ENCODE measurements at places on chromosomes 4 and X.

DNA sequence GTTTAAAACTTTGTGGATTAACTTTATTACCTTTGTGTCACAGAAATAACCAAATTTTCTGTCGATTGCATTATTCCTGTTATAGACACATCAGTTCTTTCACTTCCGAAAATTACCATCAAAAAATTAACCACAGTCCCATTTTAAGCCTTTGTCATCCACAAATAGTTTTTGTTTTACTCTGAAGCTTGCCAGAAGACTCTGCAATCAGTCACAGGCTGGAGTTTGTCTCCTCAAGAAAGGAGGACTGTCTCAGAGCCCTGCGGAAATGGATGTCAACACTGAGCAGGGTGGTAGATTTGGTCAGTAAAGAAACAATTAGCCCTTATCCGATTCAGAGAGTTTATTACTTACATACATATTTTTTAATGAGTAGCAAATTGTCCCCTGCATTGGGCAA is 20.1 kb upstream of the TCEAL4 start:
- DNase-seq = no peak

- peak; percentile 18 for DNase-seq
These were observed 22.1 kb downstream of the DGKK start for GRCh38 chrX:50448565-50448964.

GRCh38 chr4:22900876-22901275 is 208.1 kb downstream of the GBA3 start:
- DNase-seq = no peak

- peak; percentile 39 for DNase-seq
These were observed 12.4 kb downstream of the YIPF6 start for GRCh38 chrX:68511255-68511654.

DNA sequence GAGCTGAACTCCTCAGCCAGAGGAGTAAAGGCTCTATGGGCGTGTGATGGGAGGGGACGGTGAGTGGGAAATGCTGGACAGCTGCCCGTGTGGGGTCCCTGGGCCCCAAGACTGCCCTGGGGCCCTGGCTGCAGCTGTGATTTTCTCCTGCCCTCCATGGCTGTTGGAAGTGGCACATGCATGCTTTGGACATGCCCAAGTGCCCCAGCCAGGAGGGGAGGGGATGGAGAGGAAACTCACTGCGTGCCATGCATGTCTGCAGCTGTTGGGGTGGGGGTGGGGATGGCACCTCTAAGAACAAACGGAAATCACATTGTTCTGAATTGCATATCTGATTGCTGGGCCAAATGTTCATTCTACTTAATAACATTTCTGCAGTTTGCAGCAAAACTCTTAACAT is 52.4 kb downstream of the MID2 start:
- no peak for DNase-seq

- no peak for DNase-seq
These were observed 30.0 kb downstream of the HTN1 start for GRCh38 chr4:70080205-70080604.

DNA sequence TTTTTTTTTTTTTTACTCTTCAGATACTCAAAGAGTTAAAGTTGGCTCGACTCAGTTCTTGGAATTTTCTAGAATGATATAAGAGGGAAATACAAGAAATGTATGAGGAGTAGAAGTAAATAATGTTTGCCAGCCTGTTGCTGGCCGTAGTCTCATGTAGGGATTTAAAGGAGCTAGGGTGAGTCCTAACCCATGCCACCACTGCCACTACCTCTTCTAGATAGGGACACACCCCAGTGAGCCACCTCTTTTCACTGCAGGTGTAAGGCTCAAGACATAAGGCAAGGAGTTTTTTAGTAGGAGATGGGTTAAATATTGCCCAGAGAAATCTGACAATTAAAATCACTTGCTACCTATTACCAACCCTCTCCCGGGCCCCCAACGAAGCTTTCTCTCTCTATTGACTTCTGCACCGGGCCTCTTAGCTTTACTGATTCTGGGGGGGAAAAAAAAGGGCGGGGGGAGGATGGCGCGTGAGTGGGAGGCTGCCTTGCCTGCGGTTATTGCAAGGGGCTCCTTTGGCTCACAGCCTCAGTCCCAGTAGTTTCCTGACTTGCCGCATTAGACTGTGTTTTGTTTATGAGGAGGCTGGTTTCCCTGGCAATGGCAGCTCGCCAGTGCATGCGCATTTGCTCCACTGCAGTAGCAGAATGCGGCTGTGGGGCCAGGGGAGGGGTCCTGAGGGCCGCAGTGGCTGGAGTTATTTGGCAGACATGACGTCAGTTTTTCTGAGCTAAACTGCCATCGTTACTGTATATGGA is 3.0 kb downstream of the LINC00632 start:
- peak; percentile 54 for DNase-seq

GRCh38 chr4:110622841-110623717 is at the start of gene PITX2:
PITX2 (minus strand) TSS chr4:110623077; CDS start chr4:110622460, 617 bp downstream.
- DNase-seq = peak; percentile 85

DNA sequence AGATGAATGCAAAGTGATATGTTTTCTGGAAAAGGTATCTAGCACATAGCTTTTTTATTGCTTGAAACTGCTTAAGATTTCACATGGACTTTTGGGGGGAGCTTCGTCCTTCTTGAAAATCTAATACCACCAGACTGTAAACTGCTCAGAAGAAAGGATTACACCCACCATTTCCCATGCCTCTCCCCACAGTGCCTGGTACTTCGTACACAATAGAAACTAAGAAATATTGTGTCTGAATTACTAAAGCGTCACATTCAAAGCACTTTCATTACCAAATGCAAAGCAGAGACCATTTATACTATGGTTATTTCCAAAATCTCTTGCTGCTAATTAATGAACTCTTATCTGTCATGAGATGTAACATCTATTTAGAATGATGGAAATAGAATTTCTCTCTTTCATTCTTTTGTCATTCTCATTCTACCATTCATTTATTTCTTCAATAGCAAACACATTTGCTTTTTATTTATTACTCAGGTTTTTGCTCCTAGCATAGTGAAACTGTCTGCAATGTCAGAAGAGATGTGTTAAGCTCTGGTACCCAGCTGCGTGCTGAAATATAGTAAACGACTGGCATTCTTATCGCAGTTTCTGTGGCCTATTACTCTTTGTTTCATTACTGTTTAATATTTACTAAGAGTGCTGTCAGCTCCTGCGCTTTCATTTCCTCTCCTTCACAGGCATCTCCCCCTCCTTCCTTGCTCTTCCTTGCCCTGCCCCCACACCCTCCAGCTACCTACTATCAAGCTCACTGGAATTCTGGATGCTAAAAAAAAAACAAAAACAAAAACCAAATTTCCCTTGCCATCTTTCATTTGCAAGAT is 51.4 kb upstream of the RAPGEF2 start:
- DNase-seq = no peak

DNA sequence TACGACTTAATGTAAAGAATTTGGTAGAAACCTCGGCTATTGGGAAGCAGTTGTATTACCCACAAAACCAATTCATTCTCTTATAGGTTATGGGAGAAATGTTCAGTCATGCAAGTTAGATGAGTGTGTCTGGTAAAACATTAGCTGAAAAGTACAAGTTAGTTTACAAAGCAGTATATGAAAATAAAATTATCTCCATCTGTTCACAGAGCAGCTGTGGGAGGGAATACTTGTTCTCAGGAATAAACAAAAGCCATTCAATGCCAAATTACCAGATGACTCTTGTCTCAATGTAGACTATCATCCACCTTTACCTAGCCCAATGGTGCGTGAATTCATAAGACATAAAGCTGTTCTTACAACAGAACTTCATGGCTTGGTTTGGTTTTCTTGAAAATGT is 28.6 kb downstream of the STAP1 start:
- no peak for DNase-seq

GRCh38 chrX:100658941-100659381 is 15.0 kb downstream of the SRPX2 start:
- no peak for DNase-seq

GRCh38 chr4:1116838-1117237 is 3.5 kb upstream of the RNF212 start:
- DNase-seq = no peak

GRCh38 chr4:61407642-61408618 is 207.8 kb downstream of the ADGRL3 start:
- no peak for DNase-seq

- DNase-seq = no peak
These were observed 286.1 kb upstream of the TENM3 start for GRCh38 chr4:181957088-181957487.

DNA sequence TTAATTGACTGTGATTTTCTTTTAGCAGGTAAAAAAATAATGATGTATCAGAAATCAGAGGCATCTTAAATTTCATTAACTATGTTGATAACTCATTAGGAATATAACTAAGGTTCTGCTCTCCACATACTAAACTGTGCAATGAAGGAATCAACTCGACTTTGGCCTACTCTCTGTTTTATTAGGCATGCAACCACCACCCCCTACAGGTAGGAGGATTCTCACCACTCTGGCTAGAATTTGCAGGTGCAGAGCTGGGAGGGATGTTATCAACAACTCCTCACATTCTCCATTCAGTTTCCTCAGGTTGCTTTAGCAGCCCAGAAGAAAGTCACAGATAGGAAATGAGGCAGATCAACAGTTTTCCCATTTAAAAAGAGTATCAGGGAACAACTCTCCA is 160.1 kb downstream of the COX18 start:
- no peak for DNase-seq

GRCh38 chrX:41982953-41983352 is 59.6 kb upstream of the CASK start:
- DNase-seq = no peak

GRCh38 chrX:68703369-68703768 is 55.9 kb downstream of the STARD8 start:
- DNase-seq = no peak

DNA sequence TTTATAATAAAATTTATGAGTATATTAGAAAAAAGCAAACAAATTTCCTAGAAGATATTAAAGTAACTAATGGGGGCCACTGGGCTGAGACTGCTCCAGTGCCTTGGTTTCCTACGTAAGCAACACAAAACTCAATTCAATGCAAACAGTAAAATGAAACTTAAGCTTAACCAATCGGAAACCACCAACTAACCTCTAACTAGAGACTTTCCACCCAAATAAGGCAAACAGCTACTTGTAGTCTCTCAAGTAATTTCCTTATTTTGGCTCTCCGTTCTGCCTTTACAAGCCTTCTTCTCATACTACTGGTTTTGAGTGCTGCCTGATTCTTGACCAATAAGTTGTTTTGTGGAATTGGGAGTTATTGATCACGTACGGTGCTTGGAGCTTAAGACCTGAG is 167.3 kb upstream of the VEGFC start:
- DNase-seq = no peak

GRCh38 chrX:48468693-48469691 is 1.1 kb downstream of the SLC38A5 start:
- peak; percentile 61 for DNase-seq

DNA sequence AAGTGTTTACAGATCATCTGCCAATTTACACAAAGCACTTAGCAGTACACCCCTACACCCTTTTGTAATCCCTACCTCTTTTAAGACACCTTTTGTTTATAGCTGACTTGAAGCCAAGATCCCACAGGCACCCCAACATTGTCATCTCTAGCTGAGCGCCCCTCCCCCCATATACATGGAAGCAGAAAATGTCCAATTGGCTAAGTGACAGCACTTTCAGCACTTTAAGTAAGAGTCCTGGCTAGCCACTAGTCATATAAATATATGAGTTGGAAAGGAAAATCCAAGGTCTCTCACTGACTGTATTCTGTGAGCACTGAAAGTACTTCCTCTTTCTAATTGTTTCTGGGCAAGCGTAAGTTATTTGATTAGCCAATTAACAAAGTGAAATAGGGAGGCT is 108.2 kb downstream of the NSUN7 start:
- no peak for DNase-seq

DNA sequence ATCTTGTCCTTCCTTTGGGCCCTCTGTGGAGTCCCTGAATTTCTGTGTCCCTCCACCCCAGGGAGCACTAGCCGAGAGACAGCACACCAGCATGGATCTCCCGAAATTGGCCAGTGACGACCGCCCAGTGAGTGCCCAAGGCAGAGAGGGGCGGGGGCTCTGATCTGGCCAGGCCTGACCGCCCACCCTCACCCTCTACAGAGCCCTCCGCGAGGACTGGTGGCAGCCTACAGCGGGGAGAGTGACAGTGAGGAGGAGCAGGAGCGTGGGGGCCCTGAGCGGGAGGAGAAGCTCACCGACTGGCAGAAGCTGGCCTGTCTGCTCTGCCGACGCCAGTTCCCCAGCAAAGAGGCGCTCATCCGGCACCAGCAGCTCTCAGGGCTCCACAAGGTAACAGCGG is 8.4 kb upstream of the UBA1 start:
- no peak for DNase-seq

DNA sequence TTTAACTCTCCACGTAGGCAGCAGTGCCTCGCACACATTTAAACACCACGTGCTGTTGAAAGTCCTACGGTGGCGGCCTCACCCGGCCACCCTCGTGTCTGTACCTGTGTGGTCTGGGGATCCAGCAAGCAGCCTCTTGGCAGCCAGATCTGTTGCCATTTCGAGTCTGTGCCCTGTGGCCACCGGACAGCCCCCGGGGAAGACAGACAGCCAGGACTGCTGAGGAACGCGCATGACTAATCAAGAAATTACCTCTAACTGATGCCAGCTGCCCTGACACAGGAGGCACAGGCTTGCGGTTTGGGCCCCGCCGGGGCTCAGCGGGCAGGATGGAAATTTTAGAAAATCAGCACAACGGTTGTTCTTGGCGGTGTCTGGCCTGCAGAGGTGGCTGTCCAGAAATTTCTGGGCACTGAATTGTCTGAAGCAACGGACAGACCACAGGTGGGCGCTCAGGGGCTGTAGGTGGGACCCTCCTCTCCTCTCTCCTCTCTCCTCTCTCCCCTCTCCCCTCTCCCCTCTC is 15.6 kb upstream of the ASMTL start:
- DNase-seq = peak; percentile 91
